WERI-Rb-1 (cell line): ENCODE measurements at places on chromosomes 2 and 18.

DNA sequence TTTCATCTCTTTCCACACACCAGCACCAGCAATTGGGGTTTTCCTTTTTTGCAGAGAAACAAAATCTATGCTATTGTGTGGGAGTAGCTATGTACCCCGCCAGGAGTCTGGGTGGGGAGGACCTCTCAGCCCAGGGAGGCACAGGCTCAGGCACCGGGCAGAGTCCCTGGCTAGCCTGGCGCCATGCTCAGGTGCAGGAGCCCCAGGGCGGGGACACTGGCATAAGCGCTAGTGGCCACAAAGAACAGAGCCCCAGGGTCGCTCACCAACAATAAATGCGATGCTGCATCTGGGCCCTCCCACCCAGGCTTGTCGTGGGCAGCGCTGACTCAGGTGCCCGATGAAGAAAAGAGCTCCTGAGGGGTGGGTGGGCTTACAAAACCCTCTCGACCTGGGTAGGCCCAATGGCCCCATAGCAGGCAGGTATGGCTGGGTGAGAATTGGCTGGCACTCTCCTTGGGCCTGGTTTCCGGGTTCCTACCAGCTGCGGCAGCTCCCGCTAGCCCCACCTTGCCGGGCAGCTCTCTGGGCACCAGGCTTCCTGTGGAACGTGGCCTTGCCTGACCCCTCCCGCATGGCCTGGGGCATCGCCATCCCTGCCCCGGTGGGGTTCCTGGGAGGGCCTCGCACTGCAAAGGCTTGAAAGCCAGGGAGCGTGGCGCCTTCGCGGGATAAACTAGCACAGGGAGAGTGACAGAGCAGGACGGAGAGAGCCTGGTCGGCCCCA is 31.8 kb upstream of the COL6A3 start:
- no peak for DNase-seq

DNA sequence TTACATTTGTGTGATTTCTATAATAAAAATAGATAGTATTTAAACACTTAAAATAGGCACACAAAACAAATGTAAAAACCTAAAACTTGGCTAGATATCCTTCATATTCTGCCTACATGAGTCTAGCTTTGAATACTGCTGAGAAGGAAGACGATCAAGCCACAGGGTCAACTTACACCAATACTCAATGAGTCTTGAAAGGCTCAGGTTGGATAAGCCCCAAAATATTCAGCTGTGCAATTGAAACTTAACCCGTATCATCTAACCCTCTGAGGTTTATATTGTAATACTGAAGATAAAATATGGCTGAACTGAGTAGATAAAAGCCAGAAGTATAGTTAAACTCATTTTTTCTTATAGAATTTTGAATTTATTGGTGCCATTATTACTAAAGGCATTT is 313.0 kb upstream of the NRXN1 start:
- no peak for DNase-seq

DNA sequence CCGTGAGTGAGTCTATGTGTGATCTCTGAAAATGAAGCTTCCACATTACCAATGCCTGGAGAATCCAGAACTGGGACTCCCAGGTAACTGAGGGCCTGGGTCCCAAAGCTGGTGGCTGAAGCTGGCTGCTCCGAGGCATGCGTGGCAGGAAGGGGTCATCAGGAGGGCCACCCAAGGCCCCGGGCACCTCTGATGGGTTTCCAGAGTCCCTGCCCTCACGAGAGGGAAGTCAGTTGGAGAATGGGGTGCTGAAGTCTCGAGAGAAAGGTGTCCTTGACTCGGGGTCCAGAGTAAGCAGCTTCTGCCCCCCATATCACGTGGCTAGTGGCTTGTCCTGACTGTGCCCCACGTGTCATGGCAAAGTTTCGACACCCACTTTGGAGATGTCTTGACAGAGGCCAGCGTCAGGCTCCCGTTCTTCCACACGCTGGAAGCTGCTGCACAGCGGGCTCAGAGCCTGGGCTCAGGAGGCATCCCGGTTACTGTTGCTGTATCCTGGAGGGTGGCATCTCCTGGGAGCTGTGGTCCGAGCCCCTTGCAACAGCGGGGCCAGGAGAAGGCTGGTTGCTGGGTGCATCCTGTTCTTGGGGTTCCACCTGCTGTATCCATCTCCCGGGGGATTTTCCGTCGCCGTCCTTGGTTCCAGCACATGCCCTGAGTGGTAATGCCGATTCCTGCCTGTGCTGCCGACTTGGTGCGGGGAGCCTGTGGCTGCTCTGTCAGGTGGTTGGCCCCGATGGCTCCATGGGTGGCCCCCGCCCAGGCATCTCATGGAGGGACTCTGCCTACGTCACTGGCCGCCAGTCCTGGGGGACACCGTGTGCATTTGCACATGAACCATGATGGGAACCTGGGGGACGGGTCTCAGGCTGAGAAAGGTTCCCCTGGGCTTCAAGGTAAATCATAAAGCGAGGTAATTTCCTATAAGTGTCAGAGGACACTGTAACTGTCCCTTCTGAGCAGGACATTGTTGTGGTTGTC is 183.3 kb upstream of the HDAC4 start:
- DNase-seq, result no peak

DNA sequence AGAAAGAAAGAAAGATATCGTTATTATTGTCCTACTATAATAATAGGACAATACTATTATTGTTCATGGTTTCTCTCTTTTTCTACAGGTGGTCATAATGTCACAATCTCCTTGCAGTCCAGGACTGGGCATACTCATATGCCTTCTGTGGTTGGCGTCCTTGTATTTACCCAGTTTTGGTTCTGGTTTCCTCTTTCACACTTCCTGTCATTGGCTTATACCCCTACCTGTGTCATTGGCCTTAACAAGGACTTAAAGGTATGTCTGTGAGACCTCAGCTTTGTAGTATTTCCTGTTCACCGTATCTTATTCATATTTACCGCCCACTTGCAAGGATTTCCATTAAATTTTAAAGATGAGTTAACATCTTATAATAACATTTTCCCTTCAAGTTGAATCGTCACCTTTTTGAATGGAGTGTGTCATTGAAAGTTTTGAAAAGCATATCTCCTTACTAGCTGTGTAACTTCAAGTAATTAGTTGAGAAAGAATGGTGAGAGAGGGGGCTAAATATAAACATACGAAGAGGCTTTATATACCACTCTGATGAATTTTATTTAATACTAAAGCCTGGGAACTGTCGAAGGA is 36.5 kb upstream of the HTR2B start:
- no peak for DNase-seq

- DNase-seq, result peak; percentile 10
Measured at GRCh38 chr18:22559414-22560274, 141.9 kb upstream of the CTAGE1 start.

DNA sequence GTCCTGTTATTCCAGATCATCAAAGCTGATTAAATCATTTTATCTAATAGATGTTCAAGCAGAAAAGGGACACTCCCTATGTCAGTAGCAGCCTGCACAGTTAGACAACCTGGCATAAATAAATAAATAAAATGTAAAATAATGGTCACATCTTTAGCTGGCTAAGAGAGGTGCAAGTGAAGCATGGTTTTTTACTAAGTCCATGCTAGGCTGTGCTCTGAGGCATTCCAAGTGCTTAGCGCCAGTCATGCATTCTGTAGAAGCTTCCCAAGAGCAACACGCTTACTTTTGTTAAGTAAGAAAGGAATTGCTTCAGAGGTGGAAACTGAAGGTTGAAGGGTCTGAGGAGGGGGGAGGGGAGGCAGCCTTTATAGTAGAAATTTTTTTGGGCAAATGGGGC is 351.2 kb downstream of the CDH2 start:
- DNase-seq, result no peak

- DNase-seq, result no peak
Measured at GRCh38 chr2:86783615-86784339, 6.9 kb downstream of the CD8A start.

DNA sequence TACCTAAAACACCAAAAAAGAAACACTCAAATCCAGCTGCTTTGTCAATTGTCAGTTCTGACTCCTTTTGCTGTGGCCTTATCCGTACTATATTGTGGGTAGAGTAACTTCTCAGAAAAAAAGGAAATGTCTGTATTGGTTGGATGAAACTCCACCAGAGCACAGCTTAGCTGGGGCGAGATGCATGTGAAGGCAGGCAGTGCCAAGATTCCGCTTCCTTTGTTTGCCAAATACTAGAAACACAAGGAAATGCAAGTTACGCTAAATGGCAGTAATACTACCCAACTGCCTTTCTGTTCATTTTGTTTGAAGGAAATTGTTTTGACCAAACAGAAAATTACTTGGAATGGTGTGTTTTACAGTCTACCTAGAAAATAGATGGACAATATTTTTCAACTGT is 10.0 kb downstream of the KLF11 start:
- no peak for DNase-seq

- DNase-seq, result peak; percentile 38
Measured at GRCh38 chr2:216695401-216695821, at the start of gene IGFBP5. IGFBP5 (minus strand) TSS chr2:216695549; CDS start chr2:216694775, 774 bp downstream.

DNA sequence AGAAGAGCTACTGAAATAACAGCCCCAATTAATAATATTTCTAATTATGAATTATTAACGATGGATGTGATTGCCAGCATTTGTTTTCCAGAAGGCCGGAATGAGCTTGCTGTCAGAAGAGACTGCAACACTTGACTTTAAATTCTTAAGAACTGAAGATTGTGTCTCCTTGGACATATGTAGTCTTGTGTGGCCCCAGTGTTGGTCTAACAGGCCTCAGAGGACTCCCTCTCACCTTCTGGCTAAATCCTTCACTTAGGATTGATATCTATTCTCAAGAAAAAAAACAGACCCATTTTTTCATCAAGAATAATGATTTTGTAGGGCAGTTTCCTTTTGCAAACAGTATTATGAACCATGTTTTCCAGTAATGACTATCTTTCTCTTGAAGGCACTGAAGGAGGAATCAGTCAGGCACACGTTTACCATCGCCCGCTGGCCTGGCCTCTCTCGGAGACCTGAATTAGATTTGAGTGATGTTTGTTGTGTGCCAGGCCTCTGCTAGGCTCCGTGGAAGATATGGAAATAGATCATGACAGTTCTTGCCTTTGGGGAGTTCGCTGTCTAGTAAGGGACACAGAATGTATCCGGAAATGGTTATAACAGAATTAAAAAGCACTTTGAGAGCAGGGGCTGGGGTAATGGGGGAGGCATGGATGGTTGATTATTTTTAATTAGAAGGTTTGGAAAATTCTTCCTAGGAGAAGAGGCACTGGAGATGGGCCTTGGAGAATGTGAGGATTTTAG is 258.0 kb downstream of the MYCN start:
- DNase-seq, result no peak

- DNase-seq, result no peak
Measured at GRCh38 chr2:52658598-52658997, 1109.0 kb upstream of the CHAC2 start.

DNA sequence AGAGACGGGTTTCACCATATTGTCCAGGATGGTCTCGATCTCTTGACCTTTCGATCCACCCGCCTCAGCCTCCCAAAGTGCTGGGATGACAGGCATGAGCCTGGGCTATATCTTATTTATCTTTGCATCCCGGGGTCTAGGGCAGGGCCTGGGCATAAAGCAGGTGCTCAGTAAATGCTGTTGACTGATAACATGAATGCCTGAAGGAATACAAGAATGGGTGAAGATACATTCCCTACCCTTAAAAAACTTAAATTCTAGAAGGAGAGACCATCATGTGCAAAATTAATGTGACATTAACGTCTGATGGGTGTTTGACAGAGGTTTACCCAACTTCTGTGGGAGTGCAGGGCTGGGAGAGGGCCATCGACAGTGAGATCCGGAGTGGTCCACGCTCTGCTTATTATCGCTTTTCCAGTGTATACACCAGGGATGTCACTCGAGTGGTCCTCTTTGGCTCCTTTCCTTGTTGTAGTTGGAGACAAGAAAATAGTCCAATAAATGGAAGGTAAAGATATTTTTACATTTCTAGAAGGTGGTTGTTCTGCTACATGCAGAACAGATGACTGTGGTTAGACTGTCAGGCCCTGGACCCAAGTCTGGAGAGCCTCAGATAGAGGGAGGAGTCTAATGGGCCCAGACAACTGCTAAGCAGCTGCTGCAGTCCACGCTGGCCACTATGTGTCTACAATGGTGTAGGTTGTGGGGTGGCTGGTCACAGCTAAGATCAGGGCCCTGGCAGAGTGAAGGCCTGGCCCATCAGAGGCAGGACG is 131.7 kb downstream of the MYCN start:
- no peak for DNase-seq

DNA sequence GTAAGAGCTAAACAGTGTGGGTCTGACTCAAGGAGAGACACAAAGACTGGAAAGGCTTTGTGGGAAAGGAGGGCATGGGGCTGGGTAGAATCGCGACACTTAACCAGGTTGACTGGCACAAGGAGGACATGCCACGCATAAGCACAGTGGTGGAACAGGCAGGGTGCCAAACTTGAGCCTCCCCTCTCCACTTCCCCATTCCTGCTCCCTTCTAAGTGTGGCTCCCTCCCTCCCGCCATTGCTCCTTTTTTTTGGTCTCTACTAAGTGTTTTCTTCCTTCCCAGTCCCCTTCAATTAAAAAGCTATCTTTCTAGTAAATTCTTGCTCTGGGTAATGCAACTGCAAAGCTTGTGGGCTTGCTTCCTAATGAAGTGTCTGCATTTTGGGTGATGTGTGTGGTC is 40.3 kb upstream of the ZFP36L2 start:
- no peak for DNase-seq

DNA sequence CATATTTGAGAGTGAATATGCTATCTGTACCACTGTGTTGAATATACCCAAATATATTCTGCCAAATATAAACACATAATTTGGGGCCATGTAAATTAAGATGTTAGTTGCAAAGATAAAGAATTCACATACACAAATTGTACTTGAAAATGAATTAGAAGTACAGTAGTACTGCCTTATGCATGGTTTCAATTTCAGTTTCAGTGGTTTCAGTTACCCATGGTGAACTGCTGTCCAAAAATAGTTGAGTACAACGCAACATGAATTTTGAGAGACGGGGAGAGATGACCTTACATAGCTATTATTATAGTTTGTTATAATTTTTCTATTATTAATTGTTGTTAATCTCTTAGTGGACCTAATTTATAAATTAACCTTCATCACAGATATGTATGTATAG is 1313.0 kb upstream of the FAM98A start:
- DNase-seq, result no peak

- no peak for DNase-seq
Measured at GRCh38 chr2:144514616-144515091, 5.3 kb downstream of the ZEB2 start.

GRCh38 chr18:49917742-49918141 is 104.4 kb upstream of the ACAA2 start:
- DNase-seq, result no peak

GRCh38 chr2:40511661-40512213 is 59.8 kb upstream of the SLC8A1 start:
- DNase-seq, result no peak

DNA sequence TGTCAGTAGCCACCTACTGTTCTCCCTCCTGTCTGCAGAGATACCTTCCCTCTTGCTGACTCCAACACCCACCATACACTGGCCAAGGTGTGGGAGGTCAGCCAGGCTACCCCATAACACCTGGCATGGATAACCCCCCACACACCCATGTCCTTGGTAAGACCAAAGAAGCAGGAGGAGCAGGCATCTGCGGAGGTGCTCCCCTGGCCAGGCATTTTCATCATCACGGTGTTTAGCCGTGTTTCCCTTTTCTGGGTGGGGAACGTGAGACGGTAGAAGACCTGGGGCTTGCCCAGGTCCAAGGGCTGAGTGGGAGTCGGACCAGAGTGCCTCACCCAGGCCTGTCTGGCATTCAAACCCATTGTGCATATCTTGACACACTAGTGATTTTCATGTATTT is 150.3 kb downstream of the SMAD7 start:
- peak; percentile 4 for DNase-seq

- DNase-seq, result no peak
Measured at GRCh38 chr18:23228102-23229061, 93.1 kb downstream of the CABLES1 start.
